Fibroblast of mammary gland (primary cell): ENCODE measurements at places on chromosomes 2 and 18.

DNA sequence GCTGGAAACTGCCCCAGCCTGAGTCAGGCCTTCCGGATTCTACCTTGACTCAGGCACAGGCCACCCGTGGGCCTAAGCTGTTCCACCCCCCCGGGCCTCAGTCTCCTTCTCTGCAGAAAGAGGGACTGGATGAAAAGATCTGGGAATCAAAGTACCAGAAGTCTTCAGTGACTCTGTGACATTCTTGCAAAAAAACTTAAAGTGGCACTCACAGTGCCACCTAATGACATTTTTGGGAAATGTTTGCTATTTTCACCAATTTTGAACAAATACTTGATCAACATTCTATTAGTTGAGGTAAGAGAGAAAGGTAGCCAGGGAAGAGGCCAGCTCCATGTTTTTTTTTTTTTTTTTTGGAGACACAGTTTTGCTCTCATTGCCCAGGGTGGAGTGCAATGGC, 48.3 kb upstream of the ACAA2 start:
- peak; percentile 8 for DNase-seq

- no peak for DNase-seq
Measured at GRCh38 chr2:101426822-101427221, 39.5 kb upstream of the CREG2 start.

DNA sequence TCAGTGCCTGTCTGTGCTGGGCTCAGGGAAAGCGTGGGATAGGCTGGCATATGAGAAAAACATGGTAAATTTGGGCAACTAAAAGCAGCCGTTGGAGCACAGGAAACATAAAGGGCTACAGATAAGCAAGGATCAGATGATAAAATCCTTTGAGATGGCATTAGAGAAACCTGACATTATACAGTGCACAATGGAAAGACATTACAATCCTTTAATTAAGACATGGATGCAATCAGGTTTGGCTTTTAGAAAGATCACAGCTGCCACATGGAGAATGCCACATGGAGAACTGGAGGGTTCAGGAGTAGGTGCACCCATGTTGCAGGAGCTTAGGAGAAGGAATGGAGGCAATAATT, 117.3 kb downstream of the CDC42EP3 start:
- no peak for DNase-seq

GRCh38 chr2:241354668-241355658, 1.1 kb upstream of the FARP2 start:
- peak; percentile 79 for DNase-seq

DNA sequence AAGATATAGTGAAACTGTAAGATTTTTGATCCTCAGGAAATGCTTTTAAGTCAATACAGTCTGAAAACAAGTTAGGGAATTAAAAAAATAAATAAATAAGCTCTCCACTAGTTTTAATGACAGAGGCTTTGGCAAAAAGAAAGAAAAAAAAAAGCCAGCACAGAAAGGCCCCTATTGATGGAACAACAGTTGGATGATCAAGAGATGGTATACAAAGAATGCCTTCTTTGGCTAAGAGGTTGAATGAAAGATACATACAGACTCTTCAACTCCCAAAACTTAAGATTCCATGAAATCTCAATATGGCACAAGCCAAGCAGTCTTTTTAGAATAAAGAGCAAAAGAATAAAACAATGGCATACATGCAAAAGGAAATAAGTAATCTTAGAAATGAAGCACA, 64.0 kb upstream of the GALNT5 start:
- DNase-seq = no peak

DNA sequence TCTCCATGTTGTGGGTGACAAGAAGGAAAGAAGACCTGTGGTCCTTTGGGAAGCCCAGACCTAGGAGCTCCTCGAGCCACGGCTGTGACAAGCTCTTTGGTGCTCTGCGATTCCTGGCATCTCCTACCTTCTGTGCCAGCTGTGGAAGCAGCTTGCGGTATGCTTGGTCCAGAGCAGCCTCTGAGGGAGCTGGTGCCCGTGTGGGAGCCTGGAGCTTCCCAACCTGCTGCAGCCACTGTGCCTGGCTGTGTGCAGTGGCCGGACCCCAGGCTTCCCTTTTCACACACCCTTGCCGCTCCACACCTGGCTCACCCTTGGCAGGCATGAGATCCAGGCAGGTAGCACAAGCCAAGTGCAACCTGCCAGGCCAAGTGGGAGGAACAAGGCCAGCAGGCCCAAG, 1328.6 kb upstream of the SLC39A10 start:
- DNase-seq = no peak

GRCh38 chr18:77062518-77063003, 70.0 kb downstream of the MBP start:
- DNase-seq = peak; percentile 46

- no peak for DNase-seq
Measured at GRCh38 chr18:74083557-74083952, 64.1 kb downstream of the FBXO15 start.

DNA sequence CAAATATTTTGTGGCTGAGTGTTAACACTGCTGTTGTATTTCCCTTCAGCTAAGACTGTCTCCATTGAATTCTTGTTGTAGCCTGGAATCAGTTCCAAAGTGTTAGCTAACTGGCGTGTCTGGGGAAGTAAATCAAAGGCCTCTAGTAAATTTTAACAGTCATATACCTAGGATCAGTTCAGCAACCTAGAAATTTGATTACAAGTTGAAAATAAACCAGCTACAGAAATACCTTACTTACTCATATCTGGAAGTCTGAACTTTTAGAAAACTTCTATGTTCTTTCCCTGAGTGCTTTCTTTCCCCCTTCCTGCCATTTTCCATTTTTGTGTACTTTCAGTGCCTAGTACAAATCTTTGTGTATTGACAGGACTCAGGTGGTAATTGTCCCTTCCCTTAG, 396.7 kb upstream of the DCC start:
- DNase-seq = no peak

DNA sequence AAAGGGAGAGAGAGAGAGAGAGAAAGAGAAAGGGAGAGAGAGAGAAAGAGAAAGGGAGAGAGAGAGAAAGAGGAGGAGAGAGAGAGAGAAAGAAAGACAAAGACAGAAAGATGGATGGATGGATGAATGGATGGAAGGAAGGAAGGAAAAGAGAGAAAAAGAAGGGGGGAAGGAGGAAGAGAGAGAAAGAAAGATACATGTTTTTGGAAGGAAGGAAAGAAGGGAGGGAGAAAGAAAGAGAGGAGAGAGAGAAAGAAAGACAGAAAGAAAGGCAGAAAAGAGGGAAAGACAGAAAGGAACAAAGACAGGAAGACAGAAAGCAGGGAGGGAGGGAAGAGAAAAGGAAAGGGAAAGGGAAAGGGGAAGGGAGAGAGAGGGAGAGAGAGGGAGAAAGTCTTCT, 51.6 kb downstream of the RNU4ATAC start:
- no peak for DNase-seq

DNA sequence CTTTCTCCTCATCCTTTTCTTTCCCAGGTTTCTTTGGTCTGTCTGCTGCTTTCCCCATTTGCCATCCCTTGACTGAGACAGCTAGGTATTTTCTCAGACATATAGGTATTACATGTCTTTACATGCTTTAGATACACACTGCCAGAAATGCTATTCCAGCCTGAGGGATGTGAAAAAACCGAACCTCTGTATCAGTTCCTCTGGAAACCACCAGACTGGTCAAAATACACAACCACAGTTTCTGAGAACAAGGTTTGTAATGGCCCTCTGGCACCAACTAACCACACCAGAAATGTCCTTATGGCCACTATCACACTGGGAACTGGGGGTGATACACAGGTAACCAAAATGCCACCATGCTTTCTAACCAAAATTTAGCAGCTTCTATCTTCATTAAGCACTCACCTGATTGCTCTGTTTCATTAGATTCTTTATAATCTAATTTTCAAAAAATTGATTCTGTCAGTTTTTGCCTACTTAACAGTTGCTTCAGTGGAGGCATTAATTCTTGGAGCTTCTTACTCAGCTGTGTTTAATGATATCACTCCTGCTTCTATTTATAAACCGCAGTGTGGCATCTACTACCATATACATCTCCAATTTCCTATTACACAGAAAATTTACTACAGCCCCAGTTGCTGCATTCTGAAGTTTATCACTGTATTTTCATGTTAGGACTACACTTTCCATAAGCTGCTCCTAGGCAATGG, 243.5 kb downstream of the WDPCP start:
- DNase-seq = no peak

- no peak for DNase-seq
Measured at GRCh38 chr2:15835991-15836688, 104.2 kb upstream of the MYCN start.

DNA sequence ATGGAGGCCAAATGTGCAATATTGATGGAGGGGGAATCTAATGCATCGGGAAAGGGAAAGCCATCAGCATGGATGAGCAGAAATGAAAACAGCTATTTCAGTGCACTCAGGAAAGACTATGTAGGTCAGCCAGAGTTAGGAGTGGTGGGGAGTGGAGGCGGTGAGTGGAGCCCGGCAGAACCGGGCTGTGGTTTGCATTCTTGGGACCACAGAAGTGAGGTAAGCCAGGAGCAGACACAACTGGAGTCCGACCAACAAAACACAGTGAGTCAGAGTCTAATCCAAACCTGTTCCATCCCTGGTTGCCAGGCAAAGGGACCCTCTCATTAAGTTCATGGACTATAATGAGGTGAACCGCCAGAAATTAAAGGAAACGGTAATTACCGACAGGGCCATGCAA, 61.1 kb upstream of the RAB12 start:
- peak; percentile 75 for DNase-seq

DNA sequence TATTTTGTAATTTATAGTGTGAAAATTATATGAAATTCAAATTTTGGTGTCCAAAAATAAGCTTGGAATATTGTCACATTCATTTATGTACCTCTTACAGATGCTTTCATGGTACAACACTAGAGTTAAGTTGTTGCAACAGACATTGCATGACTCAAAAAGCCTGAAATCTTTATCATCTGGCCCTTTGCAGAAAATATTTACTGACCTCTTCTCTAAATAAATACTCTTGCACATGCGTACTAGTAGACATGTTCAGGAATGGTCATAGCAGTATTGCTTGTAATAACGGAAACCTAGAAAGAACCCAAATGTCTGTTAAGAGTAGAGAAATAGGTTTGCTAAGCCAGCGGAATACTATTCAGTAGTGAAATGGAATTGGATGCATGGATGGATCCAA, 60.4 kb downstream of the GALNT1 start:
- peak; percentile 54 for DNase-seq

DNA sequence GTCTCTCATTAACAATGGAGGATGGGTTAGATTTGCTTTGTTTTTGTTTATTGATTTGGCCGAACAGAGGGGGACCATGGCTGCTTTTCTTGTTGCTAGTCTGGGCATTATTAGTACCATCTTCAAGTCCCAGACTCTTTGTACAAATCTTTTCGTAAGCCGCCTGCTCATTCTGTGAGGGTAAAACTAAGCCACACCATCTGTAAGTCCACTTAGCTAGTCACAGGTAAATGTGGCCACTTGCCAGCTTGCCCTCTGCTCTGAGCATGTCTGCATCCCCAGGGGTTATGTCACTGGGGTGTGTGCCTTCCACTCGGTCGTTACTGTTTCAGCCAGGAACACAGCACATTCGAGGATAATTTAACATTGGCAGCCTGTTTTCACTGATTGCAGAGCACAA, 85.6 kb downstream of the SMIM21 start:
- DNase-seq = no peak

GRCh38 chr18:28781616-28782362, 604.9 kb upstream of the CDH2 start:
- DNase-seq = no peak

- DNase-seq = peak; percentile 88
Measured at GRCh38 chr18:54712306-54712705, 116.0 kb upstream of the RAB27B start.

- no peak for DNase-seq
Measured at GRCh38 chr18:31432316-31432715, 15.2 kb upstream of the DSG3 start.

DNA sequence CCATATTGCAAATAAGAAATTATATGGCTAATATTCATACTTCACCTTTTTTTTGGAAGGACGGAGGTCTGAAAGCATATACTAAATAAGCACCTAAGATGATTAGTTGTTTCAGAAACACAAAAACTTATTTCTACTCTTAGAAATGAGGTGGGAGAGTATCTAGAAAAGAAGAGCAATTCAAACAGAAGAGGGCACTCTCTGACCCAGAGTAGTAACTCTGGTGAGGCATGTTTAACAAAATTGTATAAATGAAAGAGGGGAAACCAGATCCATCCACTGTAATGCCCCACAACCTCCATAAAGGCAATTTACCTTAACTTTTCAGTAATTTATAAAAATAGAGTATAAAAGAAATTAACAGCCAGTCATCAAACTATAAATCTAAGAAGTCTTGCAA, 669.6 kb upstream of the VRK2 start:
- DNase-seq = peak; percentile 14

- DNase-seq = no peak
Measured at GRCh38 chr2:203900253-203900652, 32.7 kb downstream of the CTLA4 start.

DNA sequence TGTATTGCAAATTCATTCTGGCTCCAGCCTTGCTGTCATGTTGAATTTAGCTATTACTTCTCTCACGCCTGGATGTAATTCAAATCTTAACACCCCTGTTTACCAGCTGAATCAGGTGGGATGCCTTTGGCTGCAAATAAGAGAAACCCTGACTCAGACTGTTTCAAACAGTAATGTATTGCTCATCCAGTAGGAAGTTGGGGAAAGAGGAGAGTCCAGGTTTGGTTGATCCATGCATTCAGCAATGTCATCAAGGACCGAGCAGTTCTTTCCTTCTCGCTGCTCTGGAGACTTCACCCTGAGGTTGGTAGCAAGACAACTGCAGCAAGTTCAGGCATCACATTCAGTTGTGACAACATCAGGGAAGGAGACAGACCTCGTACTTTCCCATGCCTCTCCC, 6.4 kb upstream of the DARS1 start:
- no peak for DNase-seq

- peak; percentile 45 for DNase-seq
Measured at GRCh38 chr18:35415511-35416073, 38.5 kb upstream of the ZNF396 start.

DNA sequence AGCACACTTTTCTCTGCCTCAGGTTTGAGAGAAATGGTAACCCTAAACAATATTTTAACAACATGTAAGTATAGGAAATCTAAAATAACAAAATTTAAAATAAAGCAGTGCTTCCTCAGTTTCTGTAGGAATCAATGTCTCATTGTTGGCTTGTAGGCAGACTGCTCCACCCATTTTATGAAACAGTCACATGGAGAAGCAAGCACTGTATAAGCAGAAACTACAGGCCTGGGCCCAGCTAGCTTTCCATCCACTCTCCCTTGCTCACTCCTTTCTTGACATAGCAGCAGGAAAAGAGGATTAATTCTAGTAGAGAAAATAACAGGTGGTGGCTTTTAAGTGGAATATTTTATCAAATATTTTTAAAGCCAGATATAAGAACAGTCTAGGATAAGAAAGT, 97.2 kb downstream of the PLEKHM3 start:
- DNase-seq = no peak

GRCh38 chr2:117330641-117331040, 483.9 kb upstream of the DDX18 start:
- DNase-seq = no peak

GRCh38 chr18:3321133-3321812, 59.3 kb downstream of the MYL12B start:
- DNase-seq = peak; percentile 98

DNA sequence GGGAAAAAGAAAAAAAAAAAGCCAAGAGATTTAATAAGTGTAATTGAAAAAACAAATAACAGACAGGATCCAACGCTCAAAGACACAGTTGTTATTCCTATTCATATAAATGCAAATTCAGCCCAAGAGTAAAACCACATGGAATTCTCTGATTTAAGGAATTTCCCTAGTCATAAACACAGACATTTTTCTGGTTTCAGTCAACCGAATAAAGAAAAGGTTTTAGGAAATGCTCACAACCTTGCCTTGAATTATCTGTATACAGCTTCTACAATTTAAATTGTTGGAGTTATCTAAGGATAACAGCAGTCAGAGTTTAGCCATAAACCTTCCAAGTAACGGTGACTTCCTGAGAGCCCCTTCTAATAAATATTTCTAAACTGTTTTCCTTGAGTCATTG, 122.7 kb downstream of the VWC2L start:
- DNase-seq = no peak
